ENCODE measurements at places on chromosomes 11 and 22.

- no peak for DNase-seq
These were observed 44.2 kb downstream of the MCHR1 start for GRCh38 chr22:40723396-40723933.

DNA sequence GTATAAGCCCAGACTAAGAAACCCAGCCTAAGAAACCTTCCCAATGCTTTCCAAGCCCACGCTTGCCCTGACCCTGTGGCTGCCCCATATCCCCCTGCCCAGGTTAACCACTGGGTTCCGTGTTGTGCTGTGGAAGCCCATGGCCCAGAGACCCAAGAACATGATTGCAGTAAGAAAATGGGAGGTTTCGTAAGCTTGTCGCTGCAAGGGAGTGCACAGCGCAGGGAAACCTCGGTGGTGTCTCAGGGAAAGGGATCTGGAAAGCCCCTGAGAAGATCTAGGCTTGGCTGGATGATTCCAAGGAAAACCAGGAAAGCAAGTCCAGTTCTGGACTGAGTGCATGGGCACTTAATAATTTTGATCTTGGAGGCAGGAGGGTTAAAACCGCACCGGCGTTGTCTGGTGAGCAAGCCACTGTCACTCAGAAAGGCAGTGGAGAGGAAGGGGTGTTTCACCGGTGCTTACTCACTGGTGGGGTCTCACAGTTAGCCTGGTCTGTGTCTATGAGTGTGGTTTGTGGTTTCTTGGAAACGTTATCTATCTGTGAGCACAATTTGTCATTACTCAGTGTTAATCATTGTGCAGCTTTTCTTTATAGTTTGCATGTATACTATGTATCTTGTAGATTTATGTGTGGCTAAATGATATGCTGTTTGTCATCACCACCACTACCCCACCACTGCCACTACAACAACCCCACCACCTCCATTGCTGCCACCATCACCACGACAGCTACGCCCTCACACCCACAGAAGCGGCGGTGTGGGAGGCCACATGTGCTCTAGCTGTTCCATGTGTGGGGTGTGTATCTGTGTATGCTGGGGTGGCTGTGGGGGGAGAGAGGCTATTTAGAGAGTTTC, 53.3 kb upstream of the PRDM11 start:
- no peak for DNase-seq

- no peak for DNase-seq
These were observed 9.3 kb downstream of the MSANTD4 start for GRCh38 chr11:106012744-106013143.

DNA sequence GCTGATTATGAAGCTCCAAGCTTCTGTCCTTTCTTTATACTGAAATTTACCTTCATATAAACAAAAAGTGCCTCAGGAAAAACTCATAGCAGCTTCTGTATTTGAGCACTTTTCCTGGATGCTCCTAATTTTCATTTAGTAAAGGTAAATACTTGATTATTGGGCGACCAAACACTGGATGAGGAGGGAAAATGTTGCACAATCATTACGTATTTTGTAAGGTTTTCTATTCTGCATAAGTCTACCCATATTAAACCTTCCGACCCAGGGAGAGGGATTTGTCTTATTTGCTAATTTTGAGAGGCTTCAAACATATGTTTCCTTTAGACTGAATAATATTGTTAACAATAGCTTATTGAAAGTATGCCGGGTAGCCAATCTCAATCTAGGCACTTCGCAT, 4.3 kb upstream of the SLC6A5 start:
- no peak for DNase-seq

GRCh38 chr11:70358753-70359152, 39.6 kb upstream of the CTTN start:
- DNase-seq: no peak

GRCh38 chr22:50016988-50017700, 4.6 kb upstream of the IL17REL start:
- peak; percentile 88 for DNase-seq

DNA sequence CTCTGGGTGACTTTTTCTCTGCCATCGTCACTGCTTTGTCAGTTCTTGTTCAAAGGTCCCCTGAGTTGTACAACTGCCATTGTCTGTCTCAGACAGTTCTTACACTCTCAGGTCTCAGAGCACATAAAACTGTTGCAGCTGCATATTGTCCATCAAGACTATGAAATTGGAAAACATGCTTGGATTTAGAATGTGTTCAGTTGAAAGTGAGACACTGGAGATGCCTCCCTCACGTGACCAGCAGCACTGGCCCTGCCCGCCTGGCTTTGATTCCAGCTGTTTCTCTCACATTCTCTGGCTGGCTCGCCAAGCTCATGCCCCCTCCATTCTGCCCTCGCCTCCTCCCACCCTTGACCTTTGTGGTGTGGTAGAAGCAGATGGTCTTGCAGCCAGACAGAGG, 244.2 kb downstream of the NTM start:
- no peak for DNase-seq

GRCh38 chr11:6022956-6023355, 7.6 kb downstream of the OR56A1 start:
- no peak for DNase-seq
